Mesenteric fat pad (tissue), 1 donor: ENCODE measurements at places on chromosomes 3 and 15. TPM values are rescaled to one million over a fixed set of nuclear protein-coding genes. Genes with fewer than 3 reads are reported as not detected.

DNA sequence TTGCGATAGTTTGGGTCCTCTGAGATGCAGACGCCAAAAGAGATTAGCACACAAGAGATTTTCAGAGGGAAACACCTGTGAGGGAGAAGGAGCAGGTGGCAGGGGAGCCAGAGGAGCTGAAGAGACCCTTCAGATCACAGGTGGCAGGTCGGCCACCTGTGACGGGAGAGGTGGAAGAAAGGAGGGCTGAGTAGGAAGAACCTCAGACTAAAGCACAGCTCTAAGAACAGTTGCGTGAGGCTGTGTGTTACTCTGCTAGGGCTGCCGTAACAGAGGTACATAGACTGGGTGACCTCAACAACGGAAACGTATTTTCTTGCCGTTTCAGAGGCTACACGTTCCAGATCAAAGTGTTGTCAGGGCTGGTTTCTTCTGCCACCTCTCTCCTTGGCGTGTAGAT is 38.5 kb downstream of the C2CD4A start:
- no peak for DNase-seq

- no peak for DNase-seq
Observed at GRCh38 chr3:116030131-116030850, 407.0 kb downstream of the GAP43 start.

- DNase-seq, result no peak
Observed at GRCh38 chr3:72017935-72018334, 233.0 kb upstream of the PROK2 start.

Gene LRRC2
- 2.1 TPM for total RNA-seq

Gene GOLGA8J
- total RNA-seq, result not detected

GRCh38 chr3:156274791-156275190 is 154.4 kb downstream of the KCNAB1 start:
- no peak for DNase-seq

Gene GOLGB1
- total RNA-seq, result 56.5 TPM

Gene FAM81A
- total RNA-seq, result 0.35 TPM

GRCh38 chr3:79767905-79768267 is at the start of gene ROBO1:
ROBO1 (minus strand) TSS chr3:79767998.
- DNase-seq, result no peak

DNA sequence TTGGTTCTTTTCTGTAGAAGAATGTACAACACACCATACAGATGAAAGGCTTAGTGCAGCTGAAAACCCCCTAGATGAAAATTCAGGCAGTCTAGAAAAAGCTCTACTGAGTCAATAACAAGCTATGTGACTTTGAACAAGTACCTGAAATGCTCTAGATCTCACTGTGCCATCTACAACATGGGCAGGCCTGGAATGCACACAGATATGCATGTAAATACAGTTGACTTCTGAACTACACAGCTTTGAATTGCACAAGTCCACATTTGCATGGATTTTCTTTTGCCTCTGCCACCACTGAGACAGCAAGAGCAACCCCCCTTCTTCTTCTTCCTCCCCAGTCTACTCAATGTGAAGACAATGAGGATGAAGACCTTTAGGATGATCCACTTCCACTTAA is 98.4 kb downstream of the CNTN3 start:
- DNase-seq, result no peak

GRCh38 chr15:70141376-70142071 is 43.8 kb upstream of the TLE3 start:
- DNase-seq, result no peak

GRCh38 chr15:65868546-65869125 is 655 bp upstream of the RAB11A start:
- no peak for DNase-seq

Gene TMEM266
- total RNA-seq, result 0.19 TPM

DNA sequence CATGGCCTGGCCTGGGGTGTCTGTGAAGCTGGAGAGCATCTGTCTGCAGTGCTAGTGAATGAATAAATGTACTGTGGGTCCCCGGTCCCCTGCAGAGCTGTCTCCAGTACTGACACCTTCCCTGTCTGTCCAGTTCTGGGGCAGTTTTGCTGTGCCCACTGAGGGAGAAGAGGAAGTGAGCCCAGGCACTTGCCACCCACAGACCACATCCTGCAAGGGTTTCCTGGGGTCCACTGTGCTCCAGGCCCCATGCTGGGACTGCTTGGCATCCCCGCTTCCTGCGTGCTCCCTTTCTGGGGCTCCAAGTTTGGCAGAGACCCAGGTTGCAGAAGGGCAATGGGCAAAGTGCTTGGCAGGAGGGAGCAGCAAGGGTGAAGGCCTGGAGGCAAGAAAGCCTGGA is 4.9 kb upstream of the SLC6A6 start:
- DNase-seq, result no peak
